ENCODE measurements at places on chromosomes 2 and 18. TPM values are rescaled to one million over a fixed set of nuclear protein-coding genes. Genes with fewer than 3 reads are reported as not detected.

Gene KLHL30
- not detected for total RNA-seq

Gene ADD2
- 5.6 TPM for total RNA-seq

DNA sequence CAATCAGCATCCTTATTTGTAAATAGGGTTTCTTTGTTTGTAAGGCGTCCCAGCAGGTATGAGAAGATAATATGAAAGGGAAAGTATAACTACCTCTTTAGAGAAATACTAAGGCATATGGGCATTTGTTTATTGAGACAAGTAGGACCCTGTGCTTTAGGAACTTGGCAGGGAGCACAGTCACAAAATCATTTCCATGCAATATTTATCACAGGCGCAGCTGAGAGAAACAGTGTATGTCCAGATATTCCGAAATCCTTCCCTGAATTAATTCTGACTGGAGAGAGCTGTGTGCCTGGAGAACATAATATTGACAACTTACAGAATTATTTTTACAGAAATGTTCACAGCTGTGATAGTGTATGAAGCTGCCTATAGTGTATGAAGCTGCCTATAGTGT lies 416.7 kb downstream of the THSD7B start:
- no peak overlapping the region for H3K27ac ChIP-seq
- DNase-seq, result no peak
- H3K4me3 ChIP-seq, result no peak overlapping the region
- no peaks in the 10 kb centered on the region for H3K27me3 ChIP-seq
- H3K4me1 ChIP-seq, result no peaks in the 10 kb centered on the region
- no peaks in the 10 kb centered on the region for H3K36me3 ChIP-seq

- H3K4me1 ChIP-seq, result no peaks in the 10 kb centered on the region
- no peaks in the 10 kb centered on the region for H3K36me3 ChIP-seq
- H3K27ac ChIP-seq, result no peak overlapping the region
- no peaks in the 10 kb centered on the region for H3K27me3 ChIP-seq
Measured at GRCh38 chr18:6444466-6445228, 29.9 kb upstream of the L3MBTL4 start.

DNA sequence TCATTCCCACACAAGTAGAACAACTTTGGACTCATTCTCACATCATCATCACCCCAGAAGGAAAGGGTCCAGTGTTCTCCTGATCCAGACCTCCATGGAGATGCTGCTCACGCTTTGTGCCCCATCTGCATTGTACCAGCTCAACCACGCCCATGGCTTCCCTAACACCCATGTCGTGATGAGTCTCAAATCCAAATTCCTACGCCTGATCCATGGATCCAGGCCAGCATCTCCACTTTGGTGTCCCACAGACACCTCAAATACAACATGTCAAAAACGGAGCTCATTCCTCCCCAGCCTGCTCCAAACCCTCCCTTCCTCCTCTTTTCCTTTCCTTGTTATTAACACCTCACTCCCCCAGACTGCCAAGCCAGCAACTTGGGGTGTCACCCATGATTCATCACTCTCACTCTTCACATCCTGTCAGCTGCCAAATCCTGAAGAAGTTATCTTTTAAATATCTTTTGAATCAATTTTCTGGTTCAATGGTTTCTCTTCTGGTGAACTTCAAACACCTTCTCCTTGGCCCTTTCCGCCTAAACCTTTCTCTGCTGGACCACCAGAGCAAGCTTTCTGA lies 30.2 kb upstream of the FAM124B start:
- H3K27me3 ChIP-seq, result no peaks in the 10 kb centered on the region
- H3K4me3 ChIP-seq, result no peak overlapping the region
- no peak overlapping the region for H3K27ac ChIP-seq
- no peaks in the 10 kb centered on the region for H3K36me3 ChIP-seq

Measured in adrenal gland (tissue), 19 donors.